ENCODE measurements at places on chromosomes 1 and 21.

GRCh38 chr21:43338951-43339350 lies 88.0 kb downstream of the SIK1 start:
- DNase-seq: no peak

- DNase-seq: peak; percentile 63
Measured at GRCh38 chr1:11645670-11646265, 8.5 kb downstream of the FBXO2 start.

- peak; percentile 67 for DNase-seq
Measured at GRCh38 chr1:74689621-74690363, 16.2 kb upstream of the ERICH3 start.

DNA sequence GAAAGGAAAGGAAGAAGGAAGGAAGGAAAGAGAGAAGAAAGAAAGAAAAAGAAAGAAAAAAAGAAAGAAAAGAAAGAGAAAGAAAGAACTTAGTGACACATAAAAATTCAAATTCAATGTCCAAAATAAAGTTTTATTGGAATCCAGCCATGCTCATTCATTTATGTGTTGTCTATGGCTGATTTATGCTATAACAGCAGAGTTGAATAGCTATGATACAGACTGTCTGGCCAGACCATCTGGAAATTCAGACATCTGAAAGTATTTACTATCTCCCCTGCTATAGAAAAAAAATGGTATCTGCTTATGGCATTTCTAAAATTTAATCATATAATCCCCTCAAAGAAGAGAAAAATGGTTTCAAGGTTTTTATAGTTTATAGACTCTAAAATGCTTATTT lies 79.4 kb upstream of the RRP15 start:
- DNase-seq: no peak

DNA sequence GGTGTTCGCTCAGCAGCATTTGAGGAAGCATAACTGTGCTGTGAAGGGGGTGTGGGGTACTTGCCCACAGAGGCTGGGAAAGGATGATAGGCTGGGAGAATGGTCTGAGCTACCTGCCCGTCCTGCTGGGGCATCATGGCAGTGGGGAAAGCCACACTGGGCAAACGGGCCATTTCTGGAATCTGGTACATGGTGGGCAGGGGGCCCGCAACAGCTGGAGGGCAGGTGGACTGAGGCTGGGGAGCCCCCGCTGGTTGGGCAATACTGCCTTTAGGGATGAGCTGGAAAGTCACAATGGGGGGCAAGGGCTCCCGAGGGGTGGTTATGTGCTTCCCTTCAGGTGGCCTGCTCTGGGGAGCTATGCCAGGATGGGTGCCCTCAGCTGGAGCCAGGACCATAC lies 19.2 kb upstream of the ADAM30 start:
- DNase-seq: no peak

DNA sequence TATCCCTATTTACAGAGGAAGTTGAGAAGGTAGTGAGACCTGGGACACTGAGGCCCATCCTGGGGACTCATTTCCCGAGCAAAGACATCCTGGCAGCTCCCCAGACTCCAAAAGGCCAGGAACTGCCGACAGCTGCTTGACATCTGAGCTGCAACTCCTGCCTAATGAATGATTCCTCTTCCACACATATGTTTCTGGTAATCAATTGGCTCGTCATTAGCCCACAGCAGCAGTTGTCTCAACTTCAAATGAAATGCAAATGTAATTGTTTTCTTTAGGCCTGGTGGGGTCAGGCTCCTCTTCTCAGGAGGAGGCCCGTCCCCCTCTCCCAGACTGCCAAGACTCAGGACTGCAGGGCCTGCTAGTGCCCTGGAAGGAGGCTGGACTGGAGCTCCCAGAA lies 61.8 kb upstream of the DISP3 start:
- no peak for DNase-seq

DNA sequence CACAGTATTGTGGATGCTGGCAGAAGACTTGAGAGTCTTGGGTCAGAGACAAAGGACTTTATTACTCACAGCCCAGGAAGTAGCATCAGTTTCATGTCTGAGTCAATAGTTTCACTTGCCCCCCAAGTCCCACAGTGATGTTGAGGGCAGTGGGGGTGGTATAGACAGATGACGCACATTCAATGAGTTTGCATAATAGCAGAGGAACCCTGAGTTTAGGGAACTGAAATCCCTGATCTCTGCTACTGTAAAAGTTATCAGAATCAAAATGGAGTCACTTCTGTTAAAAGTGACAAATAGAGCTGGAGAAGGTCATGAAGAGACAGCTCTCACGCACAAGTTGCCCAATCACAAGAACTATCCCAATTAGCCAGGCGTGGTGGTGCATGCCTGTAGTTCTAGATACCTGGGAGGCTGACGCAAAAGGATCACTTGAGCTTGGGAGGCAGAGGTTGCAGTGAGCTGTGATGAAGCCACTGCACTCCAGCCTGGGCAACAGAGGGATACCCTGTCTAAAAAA lies 11.5 kb upstream of the HCRTR1 start:
- DNase-seq: no peak

DNA sequence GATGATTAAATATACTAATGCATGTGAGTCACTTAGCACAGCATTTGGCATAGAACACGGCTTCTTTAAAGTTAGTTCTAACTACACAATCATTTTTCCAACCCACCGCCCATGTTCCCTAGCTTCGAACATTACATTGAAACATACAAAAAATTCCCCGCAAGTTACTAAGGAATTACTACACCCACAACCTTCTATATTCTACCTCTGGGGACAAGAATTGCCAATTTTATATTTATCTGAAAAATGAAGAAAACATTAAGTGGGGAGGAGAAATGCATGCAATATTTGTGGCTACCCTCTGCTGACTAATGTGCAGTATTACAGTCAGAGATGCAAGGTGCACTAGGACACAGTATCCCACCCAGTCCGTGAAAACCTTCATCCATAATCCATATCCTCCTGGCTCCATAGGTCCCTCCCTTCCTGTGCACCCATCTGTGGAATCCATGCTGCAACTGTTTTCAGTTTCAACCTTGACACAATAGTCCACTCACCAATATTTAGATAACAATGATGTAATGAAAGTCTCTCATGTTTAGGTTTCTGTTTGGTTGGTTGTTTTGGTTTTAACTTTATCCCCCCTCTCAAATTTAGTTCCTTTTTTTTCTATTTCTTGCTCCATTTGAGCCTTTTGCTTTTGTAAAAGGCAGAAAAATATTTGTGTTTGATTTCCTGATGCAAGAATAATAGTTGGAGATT lies 31.6 kb downstream of the RGS5 start:
- DNase-seq: peak; percentile 32

- DNase-seq: no peak
Measured at GRCh38 chr21:42637267-42638041, 16.0 kb upstream of the PDE9A start.

- no peak for DNase-seq
Measured at GRCh38 chr1:119966681-119967080, 70.4 kb upstream of the ADAM30 start.

DNA sequence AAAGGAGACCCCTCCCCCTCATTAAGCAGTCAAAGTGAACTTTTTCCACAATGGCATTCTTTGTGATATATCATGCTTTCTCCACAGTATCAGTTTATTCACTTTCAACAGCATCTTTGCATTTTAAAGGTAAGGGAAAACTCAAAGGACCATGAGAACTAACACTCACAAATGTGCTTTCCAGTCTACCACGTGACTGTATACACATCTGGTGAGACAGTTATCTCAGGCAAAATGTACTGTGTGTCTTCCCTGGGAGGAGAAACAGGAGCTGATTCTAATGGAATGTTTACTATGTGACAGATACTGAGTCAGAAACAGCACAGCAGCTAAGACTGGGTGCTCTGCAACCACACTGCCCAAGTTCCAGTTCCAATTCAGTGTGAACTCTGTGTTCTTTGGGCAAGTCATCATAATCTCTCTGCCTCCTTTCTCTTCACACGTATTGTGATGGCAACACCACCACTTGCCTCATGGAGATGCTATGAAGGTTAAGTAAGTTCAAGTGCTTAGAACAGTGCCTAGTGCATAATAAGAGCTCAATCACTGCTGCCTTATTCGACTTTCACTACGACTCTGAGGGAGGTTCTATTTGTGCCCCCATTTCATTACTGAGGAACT lies 79.0 kb downstream of the SLC45A1 start:
- no peak for DNase-seq

- no peak for DNase-seq
Measured at GRCh38 chr1:37068260-37068659, 33.9 kb upstream of the GRIK3 start.

DNA sequence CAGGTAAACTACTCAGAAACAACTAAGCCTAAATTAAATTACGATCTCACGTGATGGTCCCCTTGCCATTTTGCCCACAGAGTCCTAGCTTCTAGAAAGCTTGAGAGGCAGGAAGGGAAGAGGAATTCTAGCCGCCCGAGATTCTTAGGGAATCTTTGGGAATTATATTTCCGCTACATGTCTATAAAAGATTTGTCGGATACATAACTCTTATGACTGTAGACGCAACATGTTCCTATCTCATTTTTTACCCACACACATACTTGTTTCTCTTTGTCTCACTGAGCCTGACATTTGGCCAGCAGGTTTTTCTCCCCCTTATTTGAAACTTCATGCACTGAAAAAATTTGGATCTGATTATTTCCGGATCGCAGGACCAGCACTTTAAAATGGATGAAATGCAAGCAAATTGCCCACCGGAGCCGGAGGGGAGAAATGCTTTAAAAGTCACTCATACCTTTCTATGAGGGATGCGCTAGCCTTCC lies 5.5 kb downstream of the GLIS1 start:
- no peak for DNase-seq

GRCh38 chr1:89990976-89991831 lies 3.7 kb upstream of the ZNF326 start:
- DNase-seq: no peak

DNA sequence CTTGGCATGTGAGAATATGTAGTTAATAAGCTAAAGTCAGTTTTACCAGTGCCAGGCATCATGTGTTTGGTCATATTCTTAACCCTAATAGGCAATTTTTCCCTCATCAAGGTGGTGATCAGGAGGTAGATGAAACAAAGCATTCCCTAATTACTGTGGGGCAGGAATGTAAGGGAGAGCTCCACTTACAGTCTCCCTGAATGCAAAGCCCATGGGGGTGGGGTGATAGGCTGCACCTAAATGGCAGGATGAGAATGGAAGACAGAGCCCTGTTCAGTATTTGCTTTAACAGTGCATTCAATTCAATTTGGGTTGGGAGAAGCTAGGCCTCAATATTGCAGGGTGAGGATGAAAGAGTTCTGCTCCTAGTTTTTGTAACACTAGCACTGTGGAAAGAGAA lies 23.4 kb downstream of the ZNF678 start:
- DNase-seq: no peak

DNA sequence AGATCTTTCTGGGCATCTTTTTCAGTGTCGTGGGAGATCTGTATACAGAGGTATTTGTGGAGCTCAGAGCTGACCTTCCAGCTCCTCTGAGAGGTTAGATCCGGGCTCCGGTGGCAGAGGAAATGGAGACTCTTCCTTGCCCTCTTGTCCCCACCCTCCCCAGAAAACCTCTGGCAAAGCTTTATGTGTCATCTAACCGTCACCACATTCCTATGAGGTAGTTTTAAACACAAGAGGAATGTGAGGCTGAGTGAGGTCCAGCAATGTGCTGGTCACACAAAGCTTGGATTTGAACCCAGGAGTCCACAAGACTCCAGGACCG lies 1.2 kb downstream of the CD160 start:
- DNase-seq: no peak

DNA sequence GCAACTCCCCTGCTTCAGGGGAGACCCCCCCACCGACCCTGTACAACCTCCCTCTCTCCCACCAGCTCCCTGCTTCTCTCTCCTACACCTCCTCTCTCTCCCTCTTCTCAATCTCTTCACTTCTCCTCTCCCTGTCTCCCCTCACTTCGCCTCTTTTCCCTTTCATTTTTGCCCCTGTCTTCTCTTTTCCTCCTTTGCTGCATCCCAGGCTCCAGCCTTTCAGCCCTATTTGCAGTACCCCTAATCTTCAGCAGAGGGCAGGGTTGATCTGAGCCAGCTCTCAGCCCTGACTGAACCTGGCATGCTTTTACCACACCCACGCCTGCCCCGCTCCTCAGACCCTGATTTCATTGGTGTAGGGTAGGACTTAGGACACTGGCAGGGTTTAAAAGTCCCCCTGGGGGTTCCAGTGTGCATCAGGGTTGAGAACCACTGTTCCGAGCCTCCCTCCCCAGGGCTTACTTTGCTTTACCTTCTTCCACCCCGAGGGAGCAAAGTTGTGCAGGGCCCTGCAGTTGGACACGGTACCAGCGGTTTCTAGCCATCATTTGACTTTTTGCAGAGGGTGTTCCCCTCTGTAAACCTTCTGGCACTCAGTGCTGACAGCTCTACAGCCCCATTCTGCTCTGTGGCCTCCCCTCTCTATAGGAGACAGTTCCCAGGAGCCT lies 67.3 kb upstream of the CNTN2 start:
- peak; percentile 23 for DNase-seq

GRCh38 chr1:94688646-94689045 lies 131.5 kb upstream of the SLC44A3 start:
- DNase-seq: no peak

- no peak for DNase-seq
Measured at GRCh38 chr1:212980123-212980785, 29.9 kb downstream of the VASH2 start.

- no peak for DNase-seq
Measured at GRCh38 chr1:162475539-162476185, 22.0 kb upstream of the UHMK1 start.

DNA sequence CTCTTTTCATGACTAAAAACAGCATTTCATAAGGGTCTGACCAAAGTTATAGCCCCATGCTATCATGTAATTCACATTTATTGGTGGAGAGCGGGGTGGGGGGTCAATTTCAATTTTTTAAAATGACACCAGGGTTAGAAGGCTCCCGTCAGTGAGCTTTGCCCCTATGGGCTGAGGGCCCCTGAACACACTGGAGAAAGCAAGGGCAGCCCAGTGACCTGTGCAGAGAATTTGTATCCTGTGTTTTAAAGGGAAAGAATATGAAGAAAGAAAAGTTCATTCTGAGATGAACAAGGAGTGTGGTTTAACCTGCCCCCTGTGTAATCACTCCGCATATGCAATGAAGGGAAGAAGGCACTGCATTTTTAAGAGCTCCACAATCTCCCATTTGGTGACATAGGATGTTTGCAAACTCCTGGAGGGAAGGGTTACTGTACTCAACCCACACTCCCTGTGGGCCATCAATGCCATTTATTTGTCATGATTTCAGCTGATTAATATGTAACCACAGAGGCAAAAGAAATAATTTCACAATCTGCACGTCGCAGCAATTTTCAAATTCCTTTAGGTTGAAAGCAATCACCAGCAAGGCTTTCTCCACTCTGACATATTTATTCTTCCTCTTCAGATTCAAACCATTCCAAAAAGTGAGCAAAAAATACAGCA lies 95.6 kb downstream of the ZNF281 start:
- DNase-seq: no peak

- DNase-seq: peak; percentile 8
Measured at GRCh38 chr1:84078108-84078841, 65.8 kb upstream of the PRKACB start.

DNA sequence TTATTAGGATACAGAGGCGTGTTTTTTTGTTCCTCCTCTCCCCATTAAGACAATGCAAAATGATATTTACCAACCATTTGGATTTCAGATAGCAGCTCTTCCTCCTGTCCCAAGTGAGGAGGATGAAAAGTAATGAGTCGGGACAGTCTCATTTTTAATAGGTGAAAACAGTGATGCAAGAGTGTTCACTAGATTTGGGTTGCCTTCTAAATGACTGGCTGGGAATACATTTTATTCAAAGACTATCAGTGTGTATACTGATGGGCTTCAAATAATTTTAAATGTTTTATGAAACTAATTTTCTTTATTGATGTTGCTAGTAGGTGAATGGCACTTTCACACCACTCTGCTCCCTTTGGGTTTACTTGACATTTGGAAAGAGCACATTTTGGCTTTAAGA lies 2.1 kb downstream of the RCOR3 start:
- DNase-seq: no peak

GRCh38 chr1:63662056-63662836 lies 69.0 kb downstream of the PGM1 start:
- no peak for DNase-seq

Measured in DMS153 (cell line).